Ammon's horn (tissue), 1 donor: ENCODE measurements at places on chromosomes 16 and 17.

DNA sequence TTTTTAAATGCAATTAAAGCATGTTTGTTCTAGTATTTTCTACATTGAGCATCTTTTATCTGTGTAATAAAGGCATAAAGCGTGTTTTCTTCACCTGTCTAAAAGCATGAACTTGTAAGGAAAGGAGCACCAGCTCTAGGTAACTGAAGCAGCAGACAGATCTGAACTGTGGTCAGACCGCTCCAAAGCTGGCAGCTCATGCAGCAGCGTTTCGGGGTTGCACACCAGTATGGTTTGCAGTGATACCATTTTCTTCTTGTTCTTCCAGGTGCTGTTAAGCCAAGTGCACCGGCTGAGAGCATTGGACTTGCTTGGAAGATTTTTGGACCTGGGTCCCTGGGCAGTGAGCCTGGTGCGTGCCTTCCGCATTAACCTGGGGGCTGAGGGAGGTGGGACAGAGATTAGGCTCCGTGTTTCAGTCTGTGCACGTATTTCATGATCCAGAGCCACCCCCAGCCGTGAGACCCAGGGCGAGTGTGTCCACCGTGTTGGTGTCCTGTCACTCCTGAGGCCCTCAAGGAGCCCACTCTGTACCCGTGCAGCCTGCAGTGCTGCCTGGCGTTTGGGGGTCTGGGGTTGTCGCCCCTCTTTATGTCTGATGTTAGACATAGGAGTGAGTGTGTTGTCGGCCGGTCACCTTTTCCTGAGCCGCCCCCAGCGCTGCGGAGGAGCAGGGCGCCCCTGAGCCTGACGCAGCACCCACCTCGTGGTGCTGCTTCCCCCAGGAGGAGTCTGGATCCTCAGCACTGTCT, 136.3 kb upstream of the CHMP6 start:
- DNase-seq, result no peak

DNA sequence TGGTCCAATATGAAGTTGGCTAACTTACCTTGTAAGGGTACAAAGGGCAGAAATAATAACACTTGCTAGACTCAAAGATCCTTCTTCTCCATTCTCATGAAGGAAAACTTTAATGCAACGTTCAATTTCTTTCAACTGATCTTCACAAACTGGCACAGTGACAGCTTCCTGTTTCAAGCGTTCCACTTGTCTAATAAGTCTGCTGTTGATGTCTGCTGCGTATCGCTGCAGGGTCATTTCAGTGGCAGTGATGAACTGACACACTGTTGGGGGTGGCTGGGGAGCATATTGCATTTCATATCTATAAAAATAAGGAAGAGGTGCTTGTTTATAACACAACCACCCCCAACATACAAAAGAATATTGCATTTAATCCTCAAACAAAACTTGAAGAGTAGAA, 33.5 kb upstream of the ARL6IP1 start:
- DNase-seq, result no peak

DNA sequence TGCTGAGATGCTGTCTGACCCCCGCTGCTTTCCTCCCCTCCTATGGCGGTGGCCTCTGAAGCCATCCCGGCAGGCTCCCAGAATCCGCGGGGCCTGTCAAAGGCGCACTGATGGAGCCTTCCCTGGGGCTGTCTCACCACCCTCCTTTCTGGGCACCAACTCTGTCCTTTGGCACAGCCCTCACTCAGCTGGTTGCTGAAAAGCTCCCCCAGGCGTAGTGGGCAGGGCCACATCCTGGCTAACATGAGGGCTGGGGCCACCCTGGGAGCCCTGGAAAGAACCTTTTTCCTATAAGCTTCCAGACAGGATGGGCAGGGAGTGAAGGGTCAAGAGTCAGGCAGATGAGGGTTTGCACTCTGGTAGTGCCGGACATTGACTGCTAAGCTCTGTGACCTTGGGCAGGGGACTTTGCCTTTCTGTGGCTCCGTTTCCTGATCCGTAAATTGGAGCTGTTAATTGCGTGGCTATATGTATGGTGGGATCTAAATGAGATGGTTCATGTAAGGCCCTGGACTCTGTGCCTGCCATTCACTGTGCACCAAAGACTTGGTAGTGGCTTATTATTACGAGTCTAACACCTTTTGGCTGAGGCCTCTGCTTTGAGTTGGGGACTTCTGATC, 27.6 kb upstream of the LASP1NB start:
- no peak for DNase-seq

- DNase-seq, result peak; percentile 90
Measured at GRCh38 chr16:10964039-10964890, 19.9 kb downstream of the CLEC16A start.

DNA sequence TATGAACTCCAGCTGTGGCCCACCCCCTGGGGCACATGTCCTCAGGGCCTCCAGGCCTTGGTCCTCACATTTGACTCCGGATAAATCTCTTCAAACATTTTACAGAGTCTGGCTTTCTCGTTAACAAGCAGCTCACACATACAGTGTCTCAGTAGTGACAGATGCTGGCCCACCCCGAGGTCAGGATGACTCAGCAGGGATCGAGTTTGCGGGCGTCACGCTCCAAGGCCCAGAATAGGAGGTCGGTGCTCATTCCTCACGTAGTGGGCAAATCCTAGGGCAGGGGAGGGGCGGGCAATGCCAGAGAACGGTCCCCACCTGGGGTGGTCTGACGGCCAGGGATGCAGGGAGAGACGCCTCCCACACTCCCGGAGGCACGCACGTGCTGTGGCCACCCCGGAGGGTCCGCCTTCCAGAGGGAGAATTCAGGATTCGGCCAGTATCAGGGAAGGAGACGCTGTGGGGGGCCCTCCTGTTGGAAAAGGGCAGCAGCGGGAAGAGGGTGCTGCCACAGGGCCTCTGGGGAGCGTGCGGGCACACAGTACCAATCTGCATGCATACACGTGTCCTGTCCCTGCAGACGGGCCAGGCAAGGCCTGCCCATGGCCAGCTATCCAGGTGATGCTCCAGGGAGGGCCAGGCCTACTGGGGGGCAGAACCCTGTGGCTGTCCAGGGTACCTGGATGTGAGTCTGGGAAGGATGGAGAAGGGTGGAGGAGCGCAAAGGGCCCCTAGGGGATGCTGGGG, 8.6 kb downstream of the SLC7A5 start:
- no peak for DNase-seq

DNA sequence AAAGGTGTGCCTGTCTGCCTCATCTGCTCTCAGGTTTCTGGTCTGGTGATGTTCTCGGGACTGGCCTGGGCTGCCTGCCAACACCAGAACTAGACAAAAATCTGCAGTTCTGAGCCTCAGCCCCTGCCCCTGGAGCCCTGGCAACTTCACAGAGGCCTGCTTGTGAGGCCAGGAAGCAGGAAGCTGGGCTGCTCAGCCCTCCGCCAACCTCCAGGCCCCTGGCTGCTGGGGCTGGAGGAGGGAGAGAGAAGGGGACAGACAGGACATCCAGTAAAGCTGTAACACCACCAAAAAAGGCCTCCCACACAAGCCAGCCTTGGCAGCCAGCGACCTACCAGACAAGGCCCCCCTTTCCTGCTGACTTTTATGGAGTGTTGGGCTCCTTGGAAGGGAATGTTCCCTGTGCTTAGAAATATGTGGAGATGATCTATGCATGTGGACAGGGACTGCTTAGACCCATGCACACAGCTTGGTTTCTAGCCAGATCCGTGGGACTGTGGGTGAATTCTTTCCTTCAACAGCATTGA, 157.6 kb downstream of the XYLT1 start:
- peak; percentile 60 for DNase-seq

- DNase-seq, result no peak
Measured at GRCh38 chr17:12896180-12896785, 107.0 kb downstream of the ARHGAP44 start.

DNA sequence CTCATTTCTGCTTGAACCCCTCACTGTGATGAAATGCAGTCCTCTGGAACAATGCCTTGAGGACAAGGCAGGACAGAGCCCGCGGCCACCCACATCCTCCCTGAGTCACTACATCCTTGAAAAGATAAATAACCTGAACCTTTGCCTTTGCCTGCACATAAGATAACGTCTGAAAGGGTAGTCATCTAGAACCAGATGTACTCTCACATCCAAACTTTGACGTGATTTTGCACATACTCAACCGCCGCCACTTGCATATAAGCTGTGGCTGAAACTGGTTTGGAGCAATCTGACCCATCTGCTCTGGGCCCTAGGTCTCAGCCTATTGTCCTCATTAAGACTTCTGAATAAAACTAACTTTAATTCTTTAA, 252.1 kb downstream of the PHKB start:
- DNase-seq, result no peak

- DNase-seq, result no peak
Measured at GRCh38 chr16:58503166-58503862, 3.4 kb downstream of the NDRG4 start.

GRCh38 chr17:21194226-21194625, 19.7 kb downstream of the TMEM11 start:
- DNase-seq, result no peak

DNA sequence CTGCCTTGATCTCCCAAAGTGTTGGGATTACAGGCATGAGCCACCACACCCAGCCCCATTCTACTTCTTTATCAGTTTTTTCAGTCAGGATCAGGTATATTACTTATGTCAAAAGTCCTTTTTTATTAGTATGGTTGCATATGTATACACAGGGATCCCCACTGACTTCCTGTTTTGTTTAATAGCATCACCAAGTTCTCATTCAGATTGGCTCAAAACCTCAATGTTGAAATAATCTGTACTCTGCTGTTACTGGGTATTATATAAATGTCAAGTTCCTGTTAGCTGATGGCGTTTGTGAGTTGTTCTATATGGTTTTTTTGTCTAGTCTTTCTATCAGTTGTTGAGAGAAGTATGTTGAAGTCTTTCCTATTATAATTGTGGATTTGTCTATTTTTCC, 168.5 kb downstream of the BCAS3 start:
- no peak for DNase-seq

DNA sequence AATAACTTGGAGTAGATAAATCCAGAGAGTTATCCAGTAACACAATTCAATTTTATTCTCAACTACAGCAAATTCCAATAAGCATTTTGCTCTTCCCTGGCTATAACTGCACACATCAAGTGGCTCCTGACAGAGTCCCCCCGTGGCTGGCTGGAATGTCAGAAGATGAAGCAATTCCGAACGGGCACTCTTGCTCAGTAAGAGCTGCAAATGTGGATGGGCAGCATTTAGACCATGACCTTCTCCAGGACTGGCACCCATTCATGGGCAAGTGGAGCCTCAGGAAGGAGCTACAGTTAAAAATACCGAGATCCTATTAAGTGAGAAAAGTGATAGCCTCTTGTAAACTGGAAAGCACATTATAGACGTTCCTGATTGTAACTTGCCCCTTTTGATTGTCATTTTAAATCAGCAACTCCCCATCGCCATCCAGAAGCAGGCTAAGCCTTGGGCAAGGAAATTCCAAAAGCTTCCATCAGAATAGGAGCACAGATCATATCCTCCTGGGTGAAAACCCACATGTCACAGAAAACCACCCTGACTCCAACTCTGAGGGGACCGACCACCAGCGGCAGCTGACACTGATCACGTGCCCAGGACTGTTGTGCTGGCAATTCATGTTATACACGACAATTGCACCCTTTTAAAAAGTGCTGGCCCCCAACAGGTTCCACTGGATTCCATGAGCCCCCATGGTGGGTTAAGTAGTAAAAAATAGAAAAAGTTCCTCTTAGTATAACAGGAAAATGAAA, 7.1 kb downstream of the UBE2O start:
- DNase-seq, result no peak

DNA sequence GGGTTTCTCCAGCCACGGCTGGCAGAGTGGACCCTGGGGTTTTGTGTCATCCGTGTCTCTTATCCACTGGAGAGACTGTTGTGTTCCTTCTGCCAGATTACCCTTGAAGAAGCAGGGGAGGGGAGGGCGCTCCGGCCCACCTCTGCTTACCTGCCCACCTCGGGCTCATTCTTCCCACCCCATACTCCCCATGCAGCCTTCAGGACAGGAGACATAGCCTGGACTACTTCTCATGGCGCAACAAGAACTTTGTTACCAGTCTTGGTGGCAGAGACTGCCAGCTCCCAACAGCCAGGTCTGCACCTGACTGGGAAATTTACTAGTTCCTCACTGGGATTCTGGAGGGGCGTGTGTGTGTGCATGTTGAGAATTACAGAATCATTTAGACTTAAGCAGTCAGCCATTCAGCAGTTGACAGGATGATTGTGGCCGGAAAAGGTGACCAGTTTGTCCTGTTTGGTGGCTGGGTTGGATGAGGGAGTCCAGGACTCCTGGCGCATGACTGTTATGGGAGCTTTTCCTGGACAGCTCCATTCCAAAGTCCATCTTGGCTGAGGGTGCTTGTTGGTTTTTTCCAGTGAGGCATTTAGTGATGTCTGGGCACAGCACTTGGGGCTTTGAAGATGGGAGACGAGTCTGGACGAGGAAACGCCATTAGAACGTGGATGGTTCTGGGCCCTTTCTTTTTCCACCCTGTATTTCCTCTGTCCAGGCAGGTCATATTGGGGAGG, 8.7 kb downstream of the GSE1 start:
- DNase-seq, result no peak

GRCh38 chr17:69876757-69877156, 198.3 kb upstream of the KCNJ16 start:
- no peak for DNase-seq

DNA sequence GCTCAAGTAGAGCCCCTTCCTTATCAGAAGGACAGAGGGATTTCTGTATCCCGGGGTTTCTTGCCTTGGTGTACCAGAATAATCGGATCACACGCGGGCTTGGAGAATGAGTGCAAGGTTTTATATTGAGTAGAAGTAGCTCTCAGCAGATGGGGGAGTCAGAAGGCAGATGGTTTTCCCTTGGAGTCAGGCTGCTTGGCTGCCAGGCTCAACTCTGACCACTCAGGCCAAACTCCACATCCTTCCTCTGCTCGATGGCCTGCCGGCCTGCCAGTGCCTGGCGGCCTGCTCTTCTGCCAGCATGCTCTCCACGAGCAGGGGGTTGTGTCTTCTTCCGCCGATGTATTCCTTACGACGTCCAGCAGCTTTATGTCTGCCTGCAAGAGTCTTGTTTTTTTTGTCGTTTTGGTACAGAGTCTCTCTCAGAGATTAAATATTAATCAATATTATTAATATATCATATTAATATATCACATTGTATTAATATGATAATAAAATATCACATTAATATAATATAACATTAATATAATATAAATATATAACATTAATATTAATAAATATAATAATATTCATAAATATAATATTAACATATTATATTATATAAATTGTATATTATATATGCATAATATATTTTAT, 229.2 kb upstream of the WSCD1 start:
- no peak for DNase-seq

DNA sequence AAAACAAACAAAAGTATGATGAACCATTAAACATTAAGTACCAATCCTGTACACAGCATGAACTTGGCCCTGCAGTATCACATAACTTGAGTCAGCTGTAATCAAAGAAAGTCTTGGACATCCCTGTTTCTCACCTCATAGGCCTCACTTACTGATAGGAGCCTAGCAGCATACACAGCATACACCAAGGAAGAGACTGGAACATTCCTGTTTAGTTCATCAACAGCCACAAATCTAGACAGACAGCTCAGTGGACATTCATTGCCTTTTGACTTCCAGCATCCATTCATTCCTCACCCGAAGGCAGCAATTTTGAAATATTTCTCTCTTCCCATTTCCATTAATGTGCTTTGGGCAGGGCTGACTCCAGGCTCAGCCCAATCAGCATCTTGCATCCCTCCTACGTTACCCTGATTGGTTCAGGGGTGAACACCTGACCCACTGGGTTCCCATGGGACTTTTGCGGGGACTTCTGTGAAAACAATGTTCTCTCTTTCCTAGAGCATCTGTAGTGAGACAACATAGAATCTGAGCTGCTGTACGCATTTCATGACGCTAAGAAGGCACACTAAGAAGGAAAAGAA, 336.7 kb upstream of the ZFHX3 start:
- no peak for DNase-seq
